ENCODE measurements at places on chromosomes 16 and 17. TPM values are rescaled to one million over a fixed set of nuclear protein-coding genes. Genes with fewer than 3 reads are reported as not detected.

ZG16 gene
- not detected for total RNA-seq

VASN gene
- 69.6 TPM for total RNA-seq

HSF4 gene
- total RNA-seq: 1.3 TPM

ZFHX3 gene
- 2.8 TPM for total RNA-seq

FA2H gene
- not detected for total RNA-seq

CES4A gene
- 0.45 TPM for total RNA-seq

KRTAP3-3 gene
- not detected for total RNA-seq

DOC2B gene
- total RNA-seq: not detected

DPEP1 gene
- total RNA-seq: 0.34 TPM

DDX28 gene
- total RNA-seq: 7.7 TPM

CD300E gene
- not detected for total RNA-seq

TRPV2 gene
- 38.3 TPM for total RNA-seq

NUPR1 gene
- total RNA-seq: 20.3 TPM

FOXC2 gene
- 5.5 TPM for total RNA-seq

CNTD1 gene
- total RNA-seq: not detected

CTRB2 gene
- not detected for total RNA-seq

TMC5 gene
- not detected for total RNA-seq

All from bronchus fibroblast of lung (primary cell).